ENCODE measurements at places on chromosomes 6 and 20.

- no peak for DNase-seq
These were observed 633.1 kb downstream of the KIF16B start for GRCh38 chr20:15940127-15940526.

GRCh38 chr6:145044641-145045246 lies 690.6 kb downstream of the EPM2A start:
- no peak for DNase-seq

DNA sequence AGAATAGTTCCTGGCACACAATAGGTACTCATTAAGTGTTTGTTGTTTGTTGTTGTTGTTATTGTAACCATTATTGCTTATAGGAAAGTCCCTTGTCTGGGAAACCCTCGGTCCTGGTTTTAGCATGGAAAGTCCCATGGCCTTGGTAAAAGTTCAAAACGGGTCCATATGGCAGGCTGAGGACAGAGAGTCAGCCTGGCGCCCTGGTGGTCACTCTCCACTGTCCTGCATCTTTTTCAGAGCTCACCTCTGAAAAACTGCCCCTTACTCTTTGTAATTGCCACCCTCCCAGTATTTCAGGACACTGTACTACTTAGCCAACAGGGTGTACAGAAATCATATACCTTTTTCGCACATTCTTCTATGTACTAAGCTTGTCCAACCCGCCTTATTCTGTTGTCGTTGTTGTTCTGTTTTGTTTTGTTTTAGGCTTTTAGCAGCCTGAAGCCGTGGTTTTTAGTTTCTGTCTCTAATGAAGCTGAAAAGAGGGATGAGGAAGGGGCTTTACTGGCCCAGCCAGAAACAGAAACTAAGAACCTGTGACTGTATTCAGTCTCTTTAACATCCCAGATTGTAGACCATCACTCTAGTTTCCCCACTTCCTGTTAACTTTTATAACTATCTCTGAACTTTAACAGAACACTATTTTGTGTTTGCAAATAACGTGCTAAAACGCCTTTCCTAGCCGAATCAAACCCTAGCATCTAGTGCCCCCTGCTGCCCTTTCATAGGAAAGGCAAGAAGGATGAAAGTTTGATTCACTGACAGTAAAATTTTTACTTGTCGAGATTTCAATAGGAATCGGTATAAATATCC lies 7.6 kb upstream of the TMEM14A start:
- DNase-seq = peak; percentile 50

DNA sequence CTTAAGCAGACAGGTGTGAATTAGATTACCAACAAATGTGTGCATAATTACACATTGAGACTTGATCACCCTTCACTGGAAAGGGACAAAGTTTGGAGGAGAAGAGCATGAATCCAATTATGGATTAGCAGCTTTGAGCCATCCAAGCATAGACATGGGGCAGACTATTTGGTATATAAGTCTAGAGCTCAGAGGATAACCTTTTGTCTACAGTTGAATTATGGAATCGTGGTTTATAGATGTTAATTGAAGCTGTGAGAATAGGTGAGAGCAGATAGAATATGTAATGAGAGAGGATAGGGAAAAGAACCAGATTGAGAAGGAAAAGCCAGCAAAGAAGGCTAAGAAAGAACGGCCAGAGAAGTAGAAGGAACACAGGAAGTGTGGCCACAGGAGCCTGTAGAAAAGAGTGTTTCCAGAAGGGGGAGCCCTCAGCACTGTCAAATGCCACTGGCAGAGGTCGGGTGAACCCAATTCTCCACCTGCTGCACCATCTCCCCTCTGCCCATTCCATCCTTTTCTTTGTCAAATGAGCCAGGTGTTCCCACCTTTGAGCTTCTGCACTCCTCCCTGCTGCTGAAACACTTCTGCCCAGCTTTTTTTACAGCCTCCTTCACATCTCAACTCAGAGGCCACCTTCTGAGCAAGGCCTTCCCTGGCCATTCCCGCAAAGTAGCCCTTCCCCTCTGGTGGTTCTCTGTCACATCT lies 7.3 kb downstream of the DNTTIP1 start:
- peak; percentile 55 for DNase-seq

- DNase-seq = peak; percentile 10
These were observed 731 bp downstream of the MAK start for GRCh38 chr6:10837622-10837994.

GRCh38 chr6:33894438-33894837 lies 90.6 kb upstream of the MLN start:
- no peak for DNase-seq

DNA sequence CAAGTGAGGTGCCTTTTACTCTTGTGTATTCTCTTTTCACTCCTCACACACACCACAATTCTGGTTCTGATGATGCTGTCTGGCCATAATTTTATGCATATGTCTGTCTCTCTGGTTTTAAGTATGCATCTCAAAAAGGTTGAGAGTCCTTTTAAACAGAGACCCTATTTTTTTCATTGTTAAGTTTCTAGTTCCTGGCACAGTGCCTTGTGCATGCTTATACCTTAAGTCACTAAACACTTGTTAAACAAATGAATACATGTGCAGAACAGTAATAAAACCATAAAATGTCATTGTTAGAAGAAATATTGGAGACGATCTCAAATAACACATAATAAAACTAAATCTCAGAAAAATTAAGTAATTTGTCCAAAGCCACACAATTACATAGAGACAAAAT lies 7.9 kb downstream of the ROS1 start:
- DNase-seq = no peak

GRCh38 chr6:34317882-34318498 lies 69.2 kb upstream of the SMIM29 start:
- no peak for DNase-seq

DNA sequence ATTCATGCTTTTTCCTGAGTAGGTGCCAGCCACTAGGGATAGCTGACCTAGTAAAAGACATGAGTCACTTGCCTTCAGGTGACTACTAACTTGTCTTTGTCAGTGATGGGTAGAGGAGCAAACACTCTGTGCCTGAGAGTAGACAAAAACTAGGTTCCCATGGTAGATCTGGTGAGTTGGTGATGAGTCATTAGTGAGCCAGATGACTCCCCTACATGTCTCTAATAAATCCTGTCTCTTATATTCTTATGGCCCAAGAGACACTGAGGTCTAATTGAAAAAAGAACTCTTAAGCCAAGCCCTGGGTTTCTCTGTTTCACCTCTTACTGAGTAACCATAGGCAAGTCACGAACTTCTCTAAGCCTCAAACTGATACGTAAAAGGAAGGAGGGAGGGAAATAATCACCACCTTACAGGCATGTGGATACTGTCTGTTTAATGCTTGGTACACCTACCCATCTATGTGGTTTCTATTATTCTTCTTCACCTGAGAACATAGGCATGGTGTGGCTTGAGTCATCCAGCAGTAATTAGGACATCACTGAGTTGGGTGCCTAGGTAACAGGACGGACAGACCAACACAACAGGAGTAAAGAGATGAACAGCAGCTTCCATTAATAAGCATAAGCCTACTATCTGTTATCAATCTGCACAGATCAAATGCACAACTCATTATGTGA lies 20.3 kb downstream of the TTPAL start:
- no peak for DNase-seq
